ENCODE measurements at places on chromosomes 1 and 21. TPM values are rescaled to one million over a fixed set of nuclear protein-coding genes. Genes with fewer than 3 reads are reported as not detected.
A peak's percentile ranks its signal among the peaks of the same experiment; 100 is the strongest.

GRCh38 chr1:2186901-2187300, 7.7 kb downstream of the FAAP20 start:
- no peak for DNase-seq
- H3K36me3 ChIP-seq: peaks cover 5% of the 10 kb centered on the region
- H3K4me1 ChIP-seq: peaks cover 17% of the 10 kb centered on the region
- H3K27ac ChIP-seq: no peak overlapping the region
- H3K4me3 ChIP-seq: no peak overlapping the region

DNA sequence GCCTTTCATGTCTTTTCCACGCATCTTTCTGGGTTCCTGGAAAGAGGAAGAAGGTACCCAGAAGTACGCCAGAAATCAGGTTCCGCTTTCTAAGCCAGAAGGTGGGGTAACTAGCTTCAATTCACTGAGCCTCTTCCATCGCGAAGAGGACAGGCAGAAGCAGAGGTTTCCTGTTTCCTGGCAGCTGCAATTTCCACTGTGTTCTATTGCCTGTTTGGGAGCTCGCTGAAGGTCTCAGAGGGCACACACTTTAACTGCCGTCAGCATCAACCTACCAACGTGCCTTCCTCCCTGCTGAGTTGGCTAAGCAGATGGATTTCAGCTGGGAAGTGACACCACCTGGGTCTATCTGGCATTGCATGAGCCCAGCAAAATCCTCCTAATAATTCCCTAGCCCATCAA, 10.0 kb downstream of the NCF2 start:
- no peaks in the 10 kb centered on the region for H3K36me3 ChIP-seq
- no peak overlapping the region for H3K4me3 ChIP-seq
- H3K27ac ChIP-seq: no peak overlapping the region
- H3K4me1 ChIP-seq: peaks cover 7% of the 10 kb centered on the region
- DNase-seq: peak; percentile 19

GRCh38 chr21:25039461-25040380, 567.6 kb downstream of the MRPL39 start:
- H3K27ac ChIP-seq: no peak overlapping the region
- no peak for DNase-seq
- H3K4me1 ChIP-seq: no peaks in the 10 kb centered on the region
- H3K36me3 ChIP-seq: no peaks in the 10 kb centered on the region
- no peaks in the 10 kb centered on the region for H3K27me3 ChIP-seq

- H3K4me3 ChIP-seq: peak within 1 kb of the TSS; percentile 71
- no peaks in the 10 kb centered on the region for H3K36me3 ChIP-seq
- peaks cover 73% of the 10 kb centered on the region for H3K4me1 ChIP-seq
- peak within 1 kb of the TSS; percentile 68 for H3K27ac ChIP-seq
- H3K27me3 ChIP-seq: no peaks in the 10 kb centered on the region
Measured at GRCh38 chr1:154404984-154405746, at the start of gene IL6R. Gene IL6R (plus strand): TSS chr1:154405343. CDS start chr1:154405630, 287 bp downstream.

PTPRF gene
- total RNA-seq: not detected

MROH7 gene
- total RNA-seq: 0.22 TPM

GRCh38 chr1:94935034-94935433, 8.1 kb upstream of the CNN3 start:
- H3K4me3 ChIP-seq: no peak overlapping the region
- no peak for DNase-seq
- no peaks in the 10 kb centered on the region for H3K27me3 ChIP-seq
- no peak overlapping the region for H3K27ac ChIP-seq

- DNase-seq: no peak
- H3K27ac ChIP-seq: no peak overlapping the region
Measured at GRCh38 chr1:203038217-203038741, 12.0 kb downstream of the PPFIA4 start.

- no peaks in the 10 kb centered on the region for H3K4me1 ChIP-seq
- no peak overlapping the region for H3K4me3 ChIP-seq
- H3K27ac ChIP-seq: no peak overlapping the region
- no peaks in the 10 kb centered on the region for H3K36me3 ChIP-seq
- no peak for DNase-seq
Measured at GRCh38 chr1:74388855-74389254, 123.6 kb downstream of the LRRC53 start.

EXO1 gene
- 0.44 TPM for total RNA-seq

- DNase-seq: no peak
- no peak overlapping the region for H3K27ac ChIP-seq
- H3K27me3 ChIP-seq: no peaks in the 10 kb centered on the region
- H3K4me1 ChIP-seq: no peaks in the 10 kb centered on the region
- no peaks in the 10 kb centered on the region for H3K36me3 ChIP-seq
- H3K4me3 ChIP-seq: no peak overlapping the region
Measured at GRCh38 chr1:217067642-217068041, 344.4 kb upstream of the ESRRG start.

- peaks cover 52% of the 10 kb centered on the region for H3K4me1 ChIP-seq
- H3K27ac ChIP-seq: no peak overlapping the region
- DNase-seq: no peak
- no peak overlapping the region for H3K4me3 ChIP-seq
Measured at GRCh38 chr1:27621051-27621920, 13.7 kb downstream of the FGR start.

ATP1A2 gene
- total RNA-seq: not detected

- no peak overlapping the region for H3K27ac ChIP-seq
- no peaks in the 10 kb centered on the region for H3K27me3 ChIP-seq
- no peaks in the 10 kb centered on the region for H3K4me1 ChIP-seq
- no peak overlapping the region for H3K4me3 ChIP-seq
- H3K36me3 ChIP-seq: no peaks in the 10 kb centered on the region
Measured at GRCh38 chr1:177780096-177780700, 189.7 kb downstream of the SEC16B start.

DNA sequence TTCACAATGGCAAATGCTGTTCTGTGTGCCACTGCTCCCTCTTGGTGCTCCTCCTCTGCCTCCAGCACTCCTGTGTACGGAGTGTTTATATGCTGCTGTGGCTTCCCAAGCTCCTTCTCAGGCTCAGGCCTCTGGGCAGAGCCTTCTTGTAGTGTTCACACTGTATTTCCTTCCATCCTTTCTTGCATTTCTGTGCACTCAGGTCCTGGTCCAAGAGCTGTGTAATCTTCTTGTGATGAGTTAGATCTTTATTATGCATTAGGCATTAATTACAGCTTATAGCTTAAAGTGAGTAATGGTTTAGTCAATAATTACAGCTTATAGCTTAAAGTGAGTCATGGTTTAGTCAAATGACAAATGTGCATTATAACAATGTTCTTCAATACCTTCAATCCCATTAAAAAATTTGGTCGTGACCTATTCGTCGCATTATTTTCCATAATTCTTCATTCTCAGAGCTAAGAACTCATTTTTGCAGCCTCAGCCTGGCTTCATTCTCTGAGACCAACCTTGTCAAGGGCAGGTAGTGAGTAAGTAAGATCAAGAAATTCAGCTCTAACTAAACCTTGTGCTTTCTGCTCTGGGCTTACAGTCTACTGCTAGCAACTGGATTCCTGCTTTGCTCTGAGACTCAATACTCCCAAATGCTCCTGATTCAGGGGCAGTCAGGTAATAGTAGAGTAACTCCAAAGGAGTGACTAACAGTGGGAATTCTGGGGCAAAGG, 154.5 kb upstream of the SPAG17 start:
- H3K4me1 ChIP-seq: no peaks in the 10 kb centered on the region
- H3K36me3 ChIP-seq: no peaks in the 10 kb centered on the region
- H3K27ac ChIP-seq: no peak overlapping the region
- no peak for DNase-seq
- H3K27me3 ChIP-seq: no peaks in the 10 kb centered on the region

GRCh38 chr1:229199261-229200243, 71.4 kb upstream of the RAB4A start:
- peak overlapping the region; percentile 24 for H3K27ac ChIP-seq
- H3K4me1 ChIP-seq: peaks cover 16% of the 10 kb centered on the region
- peak; percentile 15 for DNase-seq
- H3K27me3 ChIP-seq: no peaks in the 10 kb centered on the region

DNA sequence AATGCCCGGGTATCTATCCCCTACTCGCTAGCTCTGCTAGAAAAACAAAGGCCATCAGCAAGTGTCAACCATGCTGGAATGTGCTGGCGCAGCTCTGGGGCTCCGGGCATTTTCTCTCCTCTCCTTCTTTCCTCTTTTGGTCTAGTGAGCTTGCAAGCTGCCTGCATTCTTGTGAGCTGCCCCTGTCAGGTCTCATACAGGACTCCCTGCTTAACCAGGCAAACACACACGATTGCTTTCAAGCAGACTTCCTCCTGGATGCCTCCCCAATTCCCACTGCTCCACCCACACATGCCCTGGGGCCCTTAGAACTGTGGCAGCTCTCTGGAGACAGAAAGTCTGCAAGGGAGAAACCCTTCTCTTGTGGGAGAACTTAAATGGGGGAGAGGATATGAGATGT, 35.7 kb upstream of the SUCO start:
- DNase-seq: no peak
- no peaks in the 10 kb centered on the region for H3K27me3 ChIP-seq
- H3K27ac ChIP-seq: no peak overlapping the region
- H3K4me1 ChIP-seq: no peaks in the 10 kb centered on the region

TMEM125 gene
- not detected for total RNA-seq

- H3K27me3 ChIP-seq: no peaks in the 10 kb centered on the region
- H3K4me1 ChIP-seq: no peaks in the 10 kb centered on the region
- H3K36me3 ChIP-seq: no peaks in the 10 kb centered on the region
- H3K27ac ChIP-seq: no peak within 1 kb of the TSS
Measured at GRCh38 chr1:205042911-205043806, at the start of gene CNTN2. Gene CNTN2 (plus strand): TSS chr1:205043212. CDS start chr1:205053186, 9,974 bp downstream.

RGS8 gene
- not detected for total RNA-seq

GRCh38 chr1:235434001-235434400, 66.8 kb downstream of the TBCE start:
- no peak for DNase-seq
- H3K36me3 ChIP-seq: peaks cover 11% of the 10 kb centered on the region
- H3K4me3 ChIP-seq: no peak overlapping the region
- no peak overlapping the region for H3K27ac ChIP-seq

GRCh38 chr1:190172651-190173430, 304.8 kb downstream of the BRINP3 start:
- no peak overlapping the region for H3K27ac ChIP-seq
- no peak for DNase-seq
- no peaks in the 10 kb centered on the region for H3K4me1 ChIP-seq

ADAMTS1 gene
- not detected for total RNA-seq

DNA sequence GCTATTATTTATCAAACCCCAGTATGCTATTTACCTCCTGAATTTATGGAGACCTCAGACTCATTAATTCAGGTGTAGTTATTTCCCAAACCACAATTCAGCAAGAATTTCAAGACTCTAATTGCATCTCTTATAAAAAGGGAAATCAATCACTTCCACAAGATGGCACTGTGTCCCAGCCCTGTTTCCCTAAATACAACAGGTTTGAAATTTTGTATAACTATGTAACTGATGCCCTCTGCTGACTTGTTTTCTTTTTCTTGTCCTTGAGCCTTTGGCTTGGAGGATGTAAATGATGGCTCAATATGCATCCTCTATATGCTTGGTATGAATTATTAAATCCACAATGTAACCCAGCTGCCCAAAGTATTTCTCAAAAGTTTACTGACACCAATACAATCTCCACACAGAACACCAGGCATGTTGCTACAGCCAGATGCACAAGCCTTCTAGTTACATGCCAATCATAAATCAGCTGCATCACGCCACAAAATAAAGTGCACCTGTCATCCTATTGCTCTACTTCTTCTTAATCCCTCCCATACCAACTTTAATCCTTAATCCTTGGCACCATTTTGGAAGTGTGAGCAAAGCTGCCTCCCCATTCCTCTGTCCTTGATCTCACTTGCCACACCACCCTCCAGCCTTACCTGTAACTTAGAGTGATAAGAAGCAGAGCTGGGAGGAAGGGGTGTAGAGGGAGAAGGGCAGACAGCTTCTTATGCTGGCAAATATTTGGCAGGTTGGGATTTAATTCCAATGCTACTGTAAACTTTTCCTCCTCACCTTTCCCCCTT, 9.0 kb downstream of the C1orf105 start:
- no peak overlapping the region for H3K4me3 ChIP-seq
- no peak overlapping the region for H3K27ac ChIP-seq
- H3K36me3 ChIP-seq: no peaks in the 10 kb centered on the region
- peaks cover 59% of the 10 kb centered on the region for H3K4me1 ChIP-seq
- no peaks in the 10 kb centered on the region for H3K27me3 ChIP-seq
- DNase-seq: peak; percentile 56

NOTCH2NLA gene
- 71.6 TPM for total RNA-seq

DNA sequence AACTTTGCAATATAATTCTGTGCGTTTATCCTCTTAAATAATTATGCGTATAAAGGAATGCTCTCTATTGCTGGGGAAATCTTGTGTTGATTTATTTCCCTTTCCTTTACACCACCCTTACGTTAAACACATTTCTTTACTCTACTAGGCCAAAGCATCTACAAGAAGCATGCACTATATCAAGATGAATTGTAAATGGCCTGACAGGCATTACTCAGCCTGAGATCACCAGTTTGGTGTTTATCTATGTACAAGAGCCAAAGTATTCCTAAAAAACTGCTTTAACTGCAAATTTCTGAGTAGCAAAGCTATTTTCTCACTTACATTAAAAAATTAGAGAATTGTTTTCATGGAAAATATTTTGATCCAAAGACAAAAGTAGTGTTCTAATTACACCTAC, 114.8 kb downstream of the TYW3 start:
- H3K4me1 ChIP-seq: no peaks in the 10 kb centered on the region
- H3K36me3 ChIP-seq: no peaks in the 10 kb centered on the region
- H3K27me3 ChIP-seq: no peaks in the 10 kb centered on the region
- no peak overlapping the region for H3K4me3 ChIP-seq
- H3K27ac ChIP-seq: no peak overlapping the region

GRCh38 chr1:180534214-180534613, 24.6 kb upstream of the OVAAL start:
- no peak overlapping the region for H3K4me3 ChIP-seq
- H3K36me3 ChIP-seq: no peaks in the 10 kb centered on the region
- H3K4me1 ChIP-seq: no peaks in the 10 kb centered on the region

- peaks cover 24% of the 10 kb centered on the region for H3K4me1 ChIP-seq
- H3K27me3 ChIP-seq: no peaks in the 10 kb centered on the region
- H3K27ac ChIP-seq: no peak overlapping the region
- no peak for DNase-seq
Measured at GRCh38 chr21:31447505-31447904, 103.4 kb upstream of the TIAM1 start.

- no peak overlapping the region for H3K4me3 ChIP-seq
- no peak for DNase-seq
- no peaks in the 10 kb centered on the region for H3K36me3 ChIP-seq
- no peak overlapping the region for H3K27ac ChIP-seq
- H3K4me1 ChIP-seq: no peaks in the 10 kb centered on the region
Measured at GRCh38 chr1:61091455-61091854, 9.1 kb downstream of the NFIA start.

TNFAIP8L2 gene
- total RNA-seq: 45.9 TPM

DDR2 gene
- 0.47 TPM for total RNA-seq

SYT14 gene
- total RNA-seq: not detected

CYYR1 gene
- not detected for total RNA-seq

DNA sequence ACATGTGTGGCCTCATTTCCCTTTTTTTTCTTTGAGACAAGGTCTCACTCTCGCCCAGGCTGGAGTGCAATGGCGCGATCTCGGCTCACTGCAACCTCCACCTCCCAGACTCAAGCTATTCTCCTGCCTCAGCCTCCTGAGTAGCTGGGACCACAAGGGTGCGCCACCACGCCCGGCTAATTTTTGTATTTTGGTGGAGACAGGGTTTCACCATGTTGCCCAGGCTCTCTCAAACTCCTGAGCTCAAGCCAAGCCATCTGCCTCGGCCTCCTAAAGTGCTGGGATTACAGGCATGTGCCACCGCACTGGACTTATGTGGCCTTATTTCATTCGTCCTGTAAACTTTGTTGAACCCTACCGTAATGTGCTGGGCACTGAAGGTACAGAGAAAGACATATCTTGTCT, 569 bp upstream of the WARS2 start:
- peak overlapping the region; percentile 97 for H3K27ac ChIP-seq
- H3K36me3 ChIP-seq: no peaks in the 10 kb centered on the region
- peak overlapping the region; percentile 63 for H3K4me3 ChIP-seq
- H3K4me1 ChIP-seq: peaks cover 27% of the 10 kb centered on the region

HES4 gene
- total RNA-seq: not detected

Measured in CD4-positive, alpha-beta memory T cell (primary cell).